Activated T-helper 1 cell treated with anti-CD3 and anti-CD28 coated beads, Interleukin-12 subunit alpha, Interleukin-12 subunit beta, Interleukin-2, Interleukin-4 antibody, amounts not matched to agents 30 ng/mL and 10 ng/mL and 1 ng/mL, durations not matched to agents 14 hours and 24 hours and 36 hours (primary cell): ENCODE measurements at places on chromosomes 11 and 22. TPM values are rescaled to one million over a fixed set of nuclear protein-coding genes. Genes with fewer than 3 reads are reported as not detected.

Gene NEFH
- total RNA-seq, result 8.4 TPM in 2 replicates

GRCh38 chr11:60235321-60235720 is 7.6 kb downstream of the MS4A4E start:
- H3K27me3 ChIP-seq, result no peaks in the 10 kb centered on the region
- no peak overlapping the region for H3K4me3 ChIP-seq
- no peak overlapping the region for H3K27ac ChIP-seq
- no peak for DNase-seq
- H3K4me1 ChIP-seq, result no peaks in the 10 kb centered on the region

DNA sequence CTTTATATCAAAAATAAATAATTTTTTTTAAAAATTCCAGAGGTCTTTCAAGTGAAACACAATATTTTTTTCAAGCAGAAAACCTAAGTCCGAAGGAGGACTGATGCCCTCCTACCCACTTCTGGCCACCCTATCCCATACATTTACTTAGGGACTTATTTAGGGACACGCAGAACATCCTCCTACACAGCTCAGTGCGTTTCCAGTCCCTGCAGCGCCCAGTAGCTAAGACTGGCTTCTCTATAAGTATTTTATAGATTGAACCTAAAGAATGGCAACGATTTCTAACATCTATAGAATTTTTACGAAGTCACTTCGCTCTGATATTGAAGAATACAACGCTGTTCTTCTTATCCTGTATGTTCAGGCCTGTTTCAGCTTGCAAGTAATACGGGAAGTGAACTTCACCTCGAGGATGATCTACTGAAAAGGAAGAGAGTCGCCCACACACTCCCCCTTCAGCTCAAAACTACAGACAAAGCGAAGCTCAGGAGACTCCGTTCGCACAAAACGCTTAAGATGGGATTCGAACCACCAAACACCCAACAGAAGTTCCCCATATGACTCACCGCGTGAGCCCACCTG is 328 bp downstream of the CHEK2 start:
- peaks cover 13% of the 10 kb centered on the region for H3K36me3 ChIP-seq
- no peaks in the 10 kb centered on the region for H3K27me3 ChIP-seq
- H3K4me1 ChIP-seq, result peaks cover 49% of the 10 kb centered on the region
- peak overlapping the region; percentile 70 for H3K27ac ChIP-seq

GRCh38 chr11:86914865-86915519 is 40.2 kb downstream of the FZD4 start:
- peaks cover 17% of the 10 kb centered on the region for H3K27me3 ChIP-seq
- peaks cover 6% of the 10 kb centered on the region for H3K4me1 ChIP-seq
- H3K36me3 ChIP-seq, result no peaks in the 10 kb centered on the region
- no peak overlapping the region for H3K4me3 ChIP-seq
- DNase-seq, result no peak

Gene MMP13
- not detected in 2 replicates for total RNA-seq

GRCh38 chr11:77560605-77561004 is 29.1 kb upstream of the AQP11 start:
- no peaks in the 10 kb centered on the region for H3K36me3 ChIP-seq
- no peak for DNase-seq
- no peak overlapping the region for H3K27ac ChIP-seq
- no peak overlapping the region for H3K4me3 ChIP-seq
- H3K27me3 ChIP-seq, result peaks cover 5% of the 10 kb centered on the region
- no peaks in the 10 kb centered on the region for H3K4me1 ChIP-seq

DNA sequence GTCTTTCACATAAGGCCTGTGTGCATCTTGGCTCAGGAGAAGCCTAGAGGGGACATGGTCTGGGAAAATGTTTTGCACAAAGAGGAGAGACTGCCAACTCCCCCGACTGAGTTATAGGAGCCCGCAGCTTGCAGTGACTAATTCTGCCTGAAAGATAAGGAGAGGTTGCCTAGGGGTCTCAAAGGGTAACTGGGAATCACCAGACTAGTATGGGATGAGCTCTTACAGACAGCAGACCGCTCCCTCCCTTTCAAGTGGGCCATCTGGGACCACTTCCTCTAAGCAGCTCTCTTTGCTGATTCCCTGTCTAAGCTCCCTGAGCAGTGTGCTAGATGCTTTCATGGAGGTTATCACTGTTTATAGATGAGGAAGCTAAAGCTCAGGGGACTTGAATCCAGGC is 105.1 kb downstream of the TENM4 start:
- H3K4me1 ChIP-seq, result no peaks in the 10 kb centered on the region
- no peak overlapping the region for H3K27ac ChIP-seq
- no peak overlapping the region for H3K4me3 ChIP-seq
- H3K36me3 ChIP-seq, result no peaks in the 10 kb centered on the region

Gene ELFN2
- 0.05 and 0.08 TPM in 2 replicates for total RNA-seq

DNA sequence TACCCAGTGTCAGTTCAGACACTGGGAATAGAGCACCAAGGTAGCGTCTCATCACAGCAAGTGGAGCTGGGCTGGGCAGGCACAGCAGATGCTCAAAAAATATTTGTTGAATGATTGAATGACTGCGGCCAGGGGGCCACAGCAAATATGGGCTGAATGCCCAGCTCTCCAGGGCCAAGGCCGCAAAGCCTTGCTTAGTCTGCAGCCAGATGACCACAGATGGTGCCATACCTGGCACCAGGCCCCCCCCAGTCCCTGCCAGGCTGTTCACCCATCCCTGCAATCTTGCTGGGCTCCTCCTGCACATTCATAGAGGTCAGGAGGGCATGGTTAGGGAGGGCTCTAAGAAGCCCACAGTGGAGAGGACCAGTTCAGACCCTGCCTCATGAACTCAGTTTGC is 32.9 kb downstream of the ZC3H7B start:
- H3K27me3 ChIP-seq, result no peaks in the 10 kb centered on the region
- H3K4me3 ChIP-seq, result no peak overlapping the region
- DNase-seq, result no peak
- no peak overlapping the region for H3K27ac ChIP-seq
- peaks cover 24% of the 10 kb centered on the region for H3K36me3 ChIP-seq

Gene POU2AF3
- total RNA-seq, result 0.21 and 0.39 TPM in 2 replicates

Gene CCDC157
- 2.4 and 3.0 TPM in 2 replicates for total RNA-seq

Gene WNT7B
- total RNA-seq, result not detected in 2 replicates

GRCh38 chr11:61080986-61081590 is 21.2 kb upstream of the CD5 start:
- DNase-seq, result no peak
- H3K27ac ChIP-seq, result peak overlapping the region; percentile 99
- H3K4me1 ChIP-seq, result peaks cover 80% of the 10 kb centered on the region
- peaks cover 32% of the 10 kb centered on the region for H3K36me3 ChIP-seq

Gene KRTAP5-7
- total RNA-seq, result 0.23 TPM in 1 of 2 replicates, not detected in the other

DNA sequence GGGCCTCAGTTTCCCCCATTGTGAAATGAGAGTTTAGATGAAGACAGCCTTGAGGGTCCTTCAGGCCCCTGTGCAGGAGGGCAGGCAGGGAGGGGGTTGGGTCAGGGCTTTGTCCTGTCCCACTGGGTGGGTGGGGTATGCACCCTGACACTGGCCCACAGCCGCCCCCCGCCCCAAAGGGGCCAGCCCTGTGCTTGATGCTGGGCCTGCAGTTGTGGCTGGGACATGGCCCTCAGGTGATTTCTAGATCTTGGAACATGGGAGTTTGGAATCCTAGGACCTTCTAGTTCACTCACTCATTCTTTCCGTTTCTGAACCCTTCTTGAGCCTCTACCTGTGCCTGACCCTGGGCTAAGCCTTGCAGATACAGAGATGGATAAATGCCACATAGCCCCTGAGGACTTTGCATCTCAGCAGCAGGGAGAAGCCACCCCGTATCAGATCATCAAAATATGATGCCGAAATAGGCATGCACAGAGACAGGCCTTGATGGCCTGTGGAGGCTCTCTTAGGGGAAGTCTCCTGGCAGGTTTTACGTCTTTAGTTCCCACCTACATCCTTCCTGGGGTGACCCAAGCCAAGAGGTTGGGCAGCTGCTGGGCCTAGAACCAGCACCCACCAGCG is 76.0 kb downstream of the FBLN1 start:
- DNase-seq, result no peak
- peaks cover 4% of the 10 kb centered on the region for H3K4me1 ChIP-seq
- H3K4me3 ChIP-seq, result no peak overlapping the region

- no peaks in the 10 kb centered on the region for H3K36me3 ChIP-seq
- no peak for DNase-seq
- H3K27ac ChIP-seq, result peak overlapping the region; percentile 35
- H3K4me3 ChIP-seq, result no peak overlapping the region
- H3K27me3 ChIP-seq, result no peaks in the 10 kb centered on the region
These were observed 100.8 kb upstream of the MTMR2 start for GRCh38 chr11:96024666-96025065.

- no peaks in the 10 kb centered on the region for H3K36me3 ChIP-seq
- H3K27me3 ChIP-seq, result no peaks in the 10 kb centered on the region
These were observed 212.6 kb downstream of the MN1 start for GRCh38 chr22:27588915-27589314.

Gene KCTD17
- 65.4 and 68.1 TPM in 2 replicates for total RNA-seq

Gene CALCB
- total RNA-seq, result 0.49 and 0.52 TPM in 2 replicates

DNA sequence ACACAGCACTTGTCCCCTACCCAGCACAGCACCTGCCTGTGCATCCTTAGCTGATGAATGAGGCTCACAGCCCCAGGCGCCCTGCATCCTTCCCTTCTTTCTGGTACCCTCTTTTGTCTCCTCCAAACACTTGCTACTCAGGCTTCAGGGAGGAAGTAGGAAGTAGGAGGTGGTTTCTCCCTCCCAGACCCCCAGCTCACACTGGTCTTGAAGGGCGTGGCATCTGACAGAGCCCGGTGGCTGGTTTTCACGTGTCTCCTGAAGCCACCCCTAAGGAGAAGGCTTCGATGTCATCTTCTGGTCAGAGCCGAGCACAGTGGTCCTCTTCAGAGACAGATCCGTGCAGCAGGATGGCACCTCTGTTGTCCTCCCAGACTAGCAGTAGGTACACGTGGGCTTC is 109.8 kb downstream of the PTPRJ start:
- DNase-seq, result no peak
- H3K4me3 ChIP-seq, result no peak overlapping the region
- H3K36me3 ChIP-seq, result peaks cover 15% of the 10 kb centered on the region
- no peak overlapping the region for H3K27ac ChIP-seq
- H3K27me3 ChIP-seq, result no peaks in the 10 kb centered on the region
- peaks cover 69% of the 10 kb centered on the region for H3K4me1 ChIP-seq

DNA sequence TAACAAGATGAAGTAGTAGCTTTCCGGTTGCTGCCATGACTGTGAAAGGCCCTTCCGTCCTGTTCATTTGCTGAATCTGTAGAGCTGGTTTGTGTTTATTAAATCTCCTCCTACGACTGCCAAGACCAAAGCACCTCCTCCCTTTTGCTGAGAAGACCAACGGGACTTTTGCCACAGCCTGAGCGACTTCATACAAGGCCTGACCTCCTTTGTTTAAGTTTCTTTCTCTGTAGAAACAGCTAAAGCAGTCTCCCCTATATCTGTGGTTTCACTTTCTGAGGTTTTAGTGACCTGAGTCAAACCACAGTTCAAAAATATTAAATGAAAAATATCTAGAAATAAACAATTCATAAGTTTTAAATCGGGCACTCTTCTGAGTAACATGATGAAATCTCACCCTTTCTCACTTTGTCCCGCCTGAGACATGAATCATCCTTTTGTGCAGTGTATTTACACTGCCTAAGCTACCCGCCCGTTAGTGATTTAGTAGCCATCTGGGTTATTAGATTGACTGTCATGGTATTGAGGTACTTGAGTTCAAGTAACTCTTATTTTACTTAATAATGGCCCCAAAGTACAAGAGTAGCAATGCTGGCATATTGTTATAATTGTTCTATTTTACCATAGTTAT is 119.1 kb upstream of the LRRC4C start:
- H3K4me3 ChIP-seq, result no peak overlapping the region
- H3K4me1 ChIP-seq, result no peaks in the 10 kb centered on the region
- H3K27ac ChIP-seq, result no peak overlapping the region
- H3K36me3 ChIP-seq, result no peaks in the 10 kb centered on the region
- no peaks in the 10 kb centered on the region for H3K27me3 ChIP-seq

Gene C22orf31
- not detected in 2 replicates for total RNA-seq

DNA sequence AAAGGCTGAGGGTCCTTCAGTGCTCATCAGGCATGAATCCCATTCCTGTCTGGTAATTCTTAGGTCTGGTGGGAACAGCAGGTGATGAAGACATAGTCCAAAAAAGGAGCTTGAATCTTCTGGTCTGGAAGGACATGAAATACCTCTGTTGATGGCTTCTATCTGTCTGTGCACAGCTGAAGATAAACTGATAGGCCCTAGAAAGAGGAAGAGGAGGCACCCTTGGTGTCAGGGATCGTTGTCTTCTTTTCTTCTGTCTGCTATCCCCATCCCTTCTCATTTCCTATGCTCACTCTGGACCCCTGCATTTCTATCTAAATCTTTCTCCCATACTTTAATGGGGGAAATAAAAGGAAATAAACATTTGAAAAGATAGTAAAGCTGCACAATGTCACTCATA is 9.4 kb downstream of the AGBL2 start:
- no peak overlapping the region for H3K27ac ChIP-seq
- peaks cover 3% of the 10 kb centered on the region for H3K36me3 ChIP-seq
- H3K27me3 ChIP-seq, result no peaks in the 10 kb centered on the region
- no peak for DNase-seq
- no peak overlapping the region for H3K4me3 ChIP-seq

DNA sequence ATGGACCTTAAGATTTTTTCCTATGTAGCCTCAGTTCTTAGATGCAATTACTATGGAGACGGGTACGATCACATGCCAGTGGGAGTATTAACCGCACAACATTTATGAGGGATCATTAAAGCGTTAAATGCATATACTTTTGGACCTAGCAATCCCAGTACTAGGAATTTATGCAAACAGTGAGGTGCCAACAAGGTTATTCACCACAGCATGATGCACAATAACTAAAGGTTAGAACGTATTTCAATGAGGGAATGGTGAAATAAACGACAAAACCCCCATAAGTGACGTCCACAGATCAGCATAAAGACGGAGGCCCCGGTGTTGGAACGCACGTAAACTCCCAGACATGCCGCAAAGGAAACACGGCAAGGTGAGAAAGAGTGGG is 539 bp downstream of the SIRT3 start:
- H3K4me3 ChIP-seq, result peak overlapping the region; percentile 85
- peaks cover 37% of the 10 kb centered on the region for H3K4me1 ChIP-seq
- peak overlapping the region; percentile 98 for H3K27ac ChIP-seq
- peaks cover 2% of the 10 kb centered on the region for H3K27me3 ChIP-seq

DNA sequence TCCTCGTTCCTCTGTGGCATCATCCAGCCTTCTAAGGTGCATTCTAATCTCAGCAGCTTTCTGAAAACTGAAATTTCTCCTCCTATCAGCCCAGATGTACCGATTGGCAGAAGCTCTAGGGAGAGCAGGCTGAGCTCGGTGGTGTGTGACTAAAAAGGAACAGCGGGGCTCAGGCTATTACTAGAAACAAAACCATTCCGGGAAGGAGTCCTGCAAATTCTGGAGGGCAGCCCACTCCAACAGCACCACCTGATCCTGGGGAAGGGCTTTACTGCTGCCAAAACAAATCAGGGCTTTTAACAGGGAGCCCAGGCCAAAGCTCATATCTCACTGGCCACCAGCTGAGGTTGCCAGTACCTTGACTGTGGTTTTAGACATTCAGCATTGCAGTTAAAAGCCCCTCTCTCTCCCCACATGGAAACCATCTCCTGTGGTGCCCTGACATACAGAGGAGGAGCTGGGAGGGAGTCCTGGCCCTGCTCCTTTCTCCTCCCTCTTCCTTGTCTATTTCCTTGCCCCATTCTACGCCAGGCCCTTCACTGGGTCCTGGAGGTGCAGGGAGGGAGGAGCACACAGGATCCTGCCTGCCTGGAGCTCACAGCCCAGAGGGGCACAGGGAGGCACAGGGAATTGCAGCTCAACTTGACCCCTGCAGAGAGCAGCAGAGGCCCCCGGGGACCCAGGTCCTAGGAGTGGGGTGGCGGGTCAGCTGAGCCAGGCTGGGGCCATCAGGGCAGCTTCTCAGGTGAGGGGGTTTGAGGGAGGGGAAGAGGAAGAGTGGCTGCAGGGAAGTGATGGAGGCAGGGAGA is 889 bp downstream of the PLAAT4 start:
- peaks cover 61% of the 10 kb centered on the region for H3K4me1 ChIP-seq
- H3K27ac ChIP-seq, result peak overlapping the region; percentile 91
- peaks cover 15% of the 10 kb centered on the region for H3K36me3 ChIP-seq
- no peaks in the 10 kb centered on the region for H3K27me3 ChIP-seq
- H3K4me3 ChIP-seq, result peak overlapping the region; percentile 86
- no peak for DNase-seq
